ENCODE measurements at places on chromosomes 7 and 10.

DNA sequence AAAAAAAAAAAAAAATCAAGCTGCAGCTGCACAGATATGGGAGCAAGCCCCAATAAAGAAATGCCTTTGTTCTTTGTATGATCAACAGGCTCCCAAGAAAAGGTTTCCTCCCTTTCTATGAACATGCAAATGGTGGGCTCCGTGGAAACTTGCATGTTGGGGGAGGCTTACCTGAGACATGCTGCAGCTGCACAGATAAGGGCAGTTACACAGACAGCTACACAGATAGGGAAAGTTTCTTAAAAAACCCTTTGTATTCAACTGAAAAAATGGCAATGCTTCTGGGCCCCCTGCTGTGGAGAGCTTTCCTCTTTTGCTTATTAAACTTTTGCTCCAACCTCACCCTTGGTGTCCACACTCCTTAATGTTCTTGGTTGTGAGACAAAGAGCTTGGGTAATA, 29.8 kb upstream of the ZNF746 start:
- DNase-seq = no peak

- DNase-seq = no peak
Measured at GRCh38 chr10:106440767-106441166, 723.7 kb downstream of the SORCS1 start.

DNA sequence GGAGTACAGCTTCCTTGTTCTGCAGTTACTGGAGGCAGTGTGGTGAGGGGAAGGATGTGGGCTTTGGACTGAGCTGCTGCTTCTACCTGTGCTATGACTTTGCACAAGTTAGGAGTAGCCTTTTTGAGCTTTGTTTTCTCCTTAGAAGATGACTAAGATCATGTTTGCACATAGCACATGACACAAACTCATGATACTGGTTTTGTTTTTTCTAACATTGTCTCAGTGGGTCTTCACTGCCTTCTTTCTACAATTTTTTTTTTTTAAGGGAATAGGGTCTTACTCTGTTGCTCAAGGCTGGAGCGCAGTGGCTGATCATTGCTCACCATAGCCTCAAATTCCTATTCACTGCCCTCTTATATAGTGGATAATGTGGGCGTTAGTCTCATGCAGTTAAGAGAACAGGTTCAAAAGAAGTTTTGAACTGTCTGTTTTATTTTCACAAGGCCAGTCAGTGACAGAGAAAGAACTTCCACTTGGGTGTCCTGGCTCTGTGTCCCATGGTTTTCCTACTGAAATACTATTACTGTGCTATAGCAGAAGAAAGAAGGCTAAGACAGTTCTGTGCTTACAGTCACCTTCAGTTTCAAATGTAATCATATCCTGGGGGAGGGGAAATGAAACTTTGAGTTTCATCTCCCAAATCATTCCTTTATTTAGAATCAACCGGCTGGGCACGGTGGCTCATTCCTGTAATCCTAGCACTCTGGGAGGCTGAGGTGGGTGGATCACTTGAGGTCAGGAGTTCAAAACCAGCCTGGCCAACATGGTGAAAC, 72.0 kb downstream of the KAT6B start:
- DNase-seq = no peak

DNA sequence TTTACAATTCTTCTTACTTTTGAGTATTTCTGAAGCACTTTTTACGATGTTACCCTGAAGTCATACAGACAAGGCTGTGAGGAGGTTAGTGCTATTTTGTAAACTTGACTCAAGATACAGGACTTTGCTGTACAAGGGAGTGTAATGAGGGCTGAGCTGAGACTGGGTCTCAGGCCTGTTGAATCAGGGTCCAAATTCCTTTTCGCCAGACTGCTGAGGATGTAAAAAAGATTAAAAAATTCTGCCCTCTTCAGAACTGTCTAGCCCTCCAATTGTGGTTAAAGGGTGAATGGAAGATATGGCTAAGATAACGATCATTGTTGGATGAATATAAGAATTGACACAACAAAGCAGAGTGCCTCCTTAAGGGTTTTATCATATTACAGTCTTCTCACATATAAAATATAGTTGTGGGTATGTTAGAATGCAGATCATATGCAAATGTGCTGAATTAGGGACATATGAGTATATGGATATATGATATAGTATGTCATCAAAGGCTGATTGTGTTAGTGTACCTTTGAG, 165.4 kb downstream of the SUGCT start:
- no peak for DNase-seq

- DNase-seq = no peak
Measured at GRCh38 chr10:24579906-24580305, 143.8 kb downstream of the ARHGAP21 start.

GRCh38 chr10:62665771-62666170, 138.7 kb upstream of the ADO start:
- no peak for DNase-seq

GRCh38 chr7:134083766-134084487, 43.2 kb upstream of the LRGUK start:
- no peak for DNase-seq

DNA sequence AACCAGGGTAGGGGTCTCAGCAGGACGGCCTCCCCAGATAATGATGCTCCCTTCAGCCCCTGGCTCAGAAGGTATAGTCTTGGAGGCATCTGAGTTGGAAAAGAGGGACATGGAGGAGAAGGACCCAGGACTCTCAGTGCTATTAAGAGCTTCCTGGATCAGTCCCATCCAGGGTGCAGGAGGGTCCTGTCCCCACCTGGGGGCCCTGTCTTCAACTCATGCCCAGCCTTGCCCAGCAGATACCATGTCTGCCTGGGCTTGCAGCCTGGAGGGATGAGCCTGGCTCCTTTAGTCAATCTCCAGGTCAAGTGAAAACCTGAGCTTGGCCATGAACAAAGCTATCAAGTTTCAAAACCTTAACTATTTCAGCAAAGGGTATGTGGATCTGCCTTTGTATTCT, 67.6 kb downstream of the PRTFDC1 start:
- DNase-seq = no peak

DNA sequence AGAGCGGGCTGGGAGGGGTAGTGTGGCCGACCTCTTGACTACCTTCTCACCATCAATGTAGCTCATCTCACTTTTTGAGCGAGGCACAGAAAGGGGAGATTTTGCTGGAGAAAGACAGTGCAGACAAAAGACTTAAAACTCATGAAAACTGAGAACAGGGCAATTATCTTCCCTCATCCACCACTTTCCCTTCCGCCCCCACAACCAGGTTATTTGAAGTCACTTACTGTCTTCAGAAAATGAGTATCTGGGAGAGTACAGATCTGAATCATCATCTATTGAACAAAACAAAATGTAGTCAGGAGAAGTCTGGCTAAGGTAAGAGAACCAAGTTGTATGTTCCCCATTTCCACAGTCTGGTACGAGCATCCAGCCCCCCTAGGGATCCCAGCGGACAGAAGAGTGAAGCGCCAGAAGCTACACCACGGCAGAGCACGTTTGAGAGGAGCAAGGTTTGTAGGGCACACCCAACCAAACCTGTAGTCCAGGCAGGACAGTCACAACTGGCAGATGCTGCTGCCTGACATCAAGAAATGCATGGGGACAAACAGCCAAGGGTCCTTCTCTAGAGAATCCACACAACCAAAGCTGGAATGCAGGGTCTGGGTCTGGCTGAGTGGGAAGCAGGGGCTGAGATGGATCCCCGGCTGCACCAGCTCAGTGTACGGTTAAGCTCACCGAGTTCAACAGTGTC, 93.4 kb upstream of the PDLIM1 start:
- no peak for DNase-seq

GRCh38 chr10:1037098-1037497, 11.4 kb upstream of the IDI2 start:
- no peak for DNase-seq

DNA sequence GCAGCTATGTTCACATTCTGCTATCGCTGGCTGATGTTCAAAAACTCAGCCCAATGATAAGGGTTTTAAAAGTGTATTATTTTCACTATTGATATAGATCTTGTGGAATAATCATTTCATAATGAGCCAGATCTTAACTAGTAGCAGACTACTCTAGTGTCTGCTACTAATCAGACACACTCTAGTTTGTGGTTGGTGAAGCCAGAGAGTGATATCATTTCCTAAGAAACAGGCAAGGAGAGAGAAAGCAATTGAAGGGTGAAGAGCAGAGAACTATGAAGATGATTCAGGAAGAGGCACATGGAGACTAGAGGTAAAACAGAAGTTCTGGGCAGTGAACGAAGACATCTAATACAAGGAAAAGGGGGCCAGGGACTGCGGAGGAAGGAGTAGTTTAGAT, 58.2 kb upstream of the BET1 start:
- DNase-seq = no peak

GRCh38 chr7:27112955-27113949, 10.8 kb upstream of the HOXA2 start:
- DNase-seq = no peak

- DNase-seq = peak; percentile 11
Measured at GRCh38 chr7:32500922-32501341, 5.6 kb downstream of the AVL9 start.

GRCh38 chr7:155490697-155491628, 33.0 kb downstream of the EN2 start:
- no peak for DNase-seq

DNA sequence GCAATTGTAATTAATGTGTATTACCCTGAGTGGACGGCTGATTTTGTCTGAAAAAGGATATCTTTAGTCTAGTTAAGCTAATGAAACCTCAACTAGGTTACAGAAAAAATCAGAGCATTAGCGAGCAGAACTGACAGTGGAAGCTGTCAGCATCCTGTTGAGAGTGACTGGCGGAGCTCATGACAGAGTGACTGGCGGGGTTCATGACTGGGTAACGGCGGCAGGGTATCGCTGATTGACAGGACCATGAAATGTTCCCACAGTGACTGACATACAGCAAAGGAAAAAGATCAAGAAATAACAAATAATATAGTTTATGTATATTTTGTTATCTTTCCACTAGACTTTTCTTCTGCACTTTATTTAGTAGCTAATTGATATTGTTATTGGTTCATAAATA, 202.5 kb upstream of the AGK start:
- DNase-seq = no peak

- peak; percentile 99 for DNase-seq
Measured at GRCh38 chr10:113073549-113074189, 123.6 kb downstream of the TCF7L2 start.

GRCh38 chr7:106083717-106084116, 28.4 kb downstream of the SYPL1 start:
- no peak for DNase-seq

- peak; percentile 21 for DNase-seq
Measured at GRCh38 chr7:144784943-144785342, 50.9 kb downstream of the TPK1 start.

DNA sequence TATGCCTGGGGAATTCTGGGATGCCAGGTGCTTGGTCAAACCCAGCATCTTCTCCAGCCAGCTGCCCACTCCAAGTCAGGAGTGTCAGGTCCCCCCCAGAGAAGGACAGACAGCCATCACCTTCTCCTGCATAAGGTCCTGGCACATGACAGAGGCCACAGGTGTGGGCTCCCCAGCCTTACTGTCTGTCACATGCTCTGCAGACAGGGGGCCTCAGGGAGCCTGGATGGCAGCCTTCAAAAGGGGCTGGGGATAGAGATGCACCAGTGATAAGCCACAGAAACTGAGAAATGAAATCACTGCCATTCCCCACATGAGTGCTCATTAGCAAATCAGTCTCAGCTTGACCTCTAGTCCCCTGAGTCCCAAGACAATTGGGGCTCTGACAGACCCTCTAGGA, 72.9 kb downstream of the PLXNA4 start:
- DNase-seq = no peak

DNA sequence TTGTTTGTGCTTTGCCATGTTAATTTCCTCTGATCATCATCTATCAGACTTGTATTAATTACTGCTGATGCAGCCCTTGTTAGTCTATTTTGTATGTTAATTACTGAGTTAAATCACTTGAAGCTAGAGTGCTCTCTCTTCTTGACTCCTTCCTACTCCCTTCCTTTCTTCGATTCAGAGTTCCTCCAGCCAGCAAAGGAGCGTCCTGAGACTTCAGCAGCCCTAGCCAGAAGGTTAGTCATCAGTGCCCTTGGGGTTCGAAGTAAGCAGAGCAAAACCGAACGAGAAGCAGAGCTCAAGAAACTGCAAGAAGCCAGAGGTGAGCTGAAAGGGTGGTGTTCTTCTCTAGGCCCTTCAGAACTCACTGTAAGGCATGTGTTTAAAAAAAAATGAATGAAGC, 32.1 kb downstream of the LOXL4 start:
- DNase-seq = no peak

GRCh38 chr10:93066544-93066913, 5.9 kb downstream of the CYP26C1 start:
- no peak for DNase-seq

- no peak for DNase-seq
Measured at GRCh38 chr10:113322843-113323242, 230.0 kb upstream of the HABP2 start.

DNA sequence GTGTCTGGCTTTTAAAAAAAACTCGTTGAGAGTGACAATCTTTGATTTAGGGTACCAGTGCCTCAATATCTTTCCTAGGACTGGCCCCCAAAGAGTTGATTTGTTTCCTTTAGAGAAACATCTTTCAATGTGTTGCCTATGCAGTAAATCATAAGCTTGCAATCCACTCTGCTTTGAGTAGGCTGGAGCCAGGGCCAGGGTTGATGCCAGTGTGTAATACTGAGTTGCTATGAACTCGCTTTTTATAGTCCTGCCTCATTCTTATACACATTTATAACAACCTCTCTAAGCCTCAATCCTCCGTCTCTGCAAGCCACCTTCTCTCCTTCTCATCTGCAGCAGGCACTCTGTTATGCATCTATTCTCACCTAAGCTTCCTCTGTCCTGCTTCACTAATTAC, 674.9 kb upstream of the POM121L12 start:
- DNase-seq = no peak

DNA sequence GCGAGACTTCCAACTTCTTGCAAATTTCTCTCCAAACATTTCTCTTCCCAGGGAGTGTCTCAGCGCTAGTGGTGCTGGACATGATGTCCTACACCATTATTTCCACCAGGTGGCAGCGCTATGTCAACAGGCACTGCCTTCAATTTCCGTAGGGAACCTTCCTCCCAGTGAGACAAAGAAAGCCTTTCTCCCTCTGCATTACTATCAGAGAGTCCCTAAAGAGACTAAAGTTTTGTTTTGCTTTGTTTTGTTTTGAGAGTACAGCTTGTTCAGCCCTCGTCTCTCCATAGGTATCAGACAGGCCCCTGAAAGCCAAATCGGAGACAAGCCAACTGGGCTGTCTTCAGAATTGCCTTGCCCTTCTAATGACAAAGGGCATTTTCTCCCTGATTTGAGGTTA, 44.2 kb upstream of the GGCT start:
- peak; percentile 43 for DNase-seq

DNA sequence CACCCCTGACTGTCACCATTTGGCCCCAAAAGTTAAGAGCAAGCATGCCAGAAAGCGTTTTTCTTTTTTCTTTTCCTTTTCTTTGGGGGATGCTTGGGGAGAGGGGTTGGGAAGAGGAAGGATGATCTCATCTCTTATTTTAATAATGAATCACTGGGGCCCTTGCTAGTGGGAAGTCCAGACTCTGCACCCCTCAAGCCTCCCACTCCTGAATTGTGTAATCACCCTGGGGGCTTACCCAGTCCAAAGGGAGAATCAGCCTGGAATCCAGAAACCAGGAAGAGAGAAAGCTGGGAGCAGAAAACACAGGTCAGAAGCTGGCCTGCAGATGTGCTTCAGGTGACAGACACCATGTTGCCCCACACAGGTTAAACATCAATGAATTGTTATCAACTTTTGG, 14.7 kb upstream of the HABP2 start:
- no peak for DNase-seq
